ENCODE measurements at places on chromosomes 4 and X. TPM values are rescaled to one million over a fixed set of nuclear protein-coding genes. Genes with fewer than 3 reads are reported as not detected.

The MAGIX gene
- total RNA-seq, result 2.4 TPM

DNA sequence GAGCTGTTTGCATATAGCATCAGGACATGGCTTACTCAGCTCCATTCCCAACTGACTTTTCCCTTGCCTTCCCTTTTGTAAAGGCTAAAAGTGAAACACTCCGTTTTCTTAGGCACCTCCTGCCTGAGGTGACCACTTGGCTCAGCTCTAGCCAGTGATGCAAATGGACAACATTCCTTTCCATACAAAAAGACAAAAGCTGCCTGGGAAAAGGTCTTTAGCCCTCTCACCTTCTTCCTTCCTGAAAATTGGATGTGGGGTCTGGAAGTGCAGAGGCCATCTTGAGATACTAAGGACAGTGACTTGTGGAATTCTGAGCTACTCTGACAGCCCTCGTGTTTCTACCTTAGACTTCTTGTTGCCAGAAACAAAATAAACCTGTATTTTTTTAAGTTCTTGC lies 27.7 kb upstream of the SFRP2 start:
- no peak overlapping the region for H3K27ac ChIP-seq
- no peaks in the 10 kb centered on the region for H3K4me1 ChIP-seq
- no peak for DNase-seq
- peaks cover 11% of the 10 kb centered on the region for H3K27me3 ChIP-seq
- no peaks in the 10 kb centered on the region for H3K36me3 ChIP-seq

The DCX gene
- total RNA-seq, result 0.05 TPM

The GYG2 gene
- total RNA-seq, result 0.66 TPM

GRCh38 chr4:138961129-138961528 lies 54.5 kb upstream of the NOCT start:
- peak overlapping the region; percentile 41 for H3K27ac ChIP-seq
- H3K27me3 ChIP-seq, result no peaks in the 10 kb centered on the region
- H3K36me3 ChIP-seq, result no peaks in the 10 kb centered on the region
- no peak for DNase-seq
- H3K4me1 ChIP-seq, result no peaks in the 10 kb centered on the region

The LRCH2 gene
- 1.0 TPM for total RNA-seq

DNA sequence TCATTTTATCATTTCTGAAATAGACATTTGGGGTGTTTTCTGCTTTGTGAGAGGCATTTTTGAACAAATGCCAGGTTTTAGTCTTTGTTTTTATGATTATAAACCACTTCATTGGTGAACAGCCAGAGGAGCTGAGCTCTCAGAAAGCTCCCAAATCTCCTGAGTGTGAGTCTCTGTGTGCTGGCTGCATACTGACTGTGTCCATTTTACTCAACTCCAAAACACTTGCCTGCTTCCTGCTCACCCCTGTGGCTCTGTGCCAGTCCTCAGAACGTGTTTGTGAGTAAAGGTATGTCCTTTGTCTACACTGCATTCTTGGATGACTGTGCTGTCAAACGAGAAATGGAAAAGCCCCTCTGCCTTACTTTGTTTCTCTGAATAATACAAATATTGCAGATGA lies 5.4 kb upstream of the LRAT start:
- H3K4me3 ChIP-seq, result no peak overlapping the region
- peaks cover 48% of the 10 kb centered on the region for H3K27me3 ChIP-seq
- no peak overlapping the region for H3K27ac ChIP-seq
- no peak for DNase-seq
- H3K36me3 ChIP-seq, result no peaks in the 10 kb centered on the region

- no peaks in the 10 kb centered on the region for H3K27me3 ChIP-seq
- H3K4me1 ChIP-seq, result no peaks in the 10 kb centered on the region
- DNase-seq, result no peak
- no peak overlapping the region for H3K27ac ChIP-seq
Observed at GRCh38 chr4:137980641-137981040, 261.5 kb downstream of the SLC7A11 start.

DNA sequence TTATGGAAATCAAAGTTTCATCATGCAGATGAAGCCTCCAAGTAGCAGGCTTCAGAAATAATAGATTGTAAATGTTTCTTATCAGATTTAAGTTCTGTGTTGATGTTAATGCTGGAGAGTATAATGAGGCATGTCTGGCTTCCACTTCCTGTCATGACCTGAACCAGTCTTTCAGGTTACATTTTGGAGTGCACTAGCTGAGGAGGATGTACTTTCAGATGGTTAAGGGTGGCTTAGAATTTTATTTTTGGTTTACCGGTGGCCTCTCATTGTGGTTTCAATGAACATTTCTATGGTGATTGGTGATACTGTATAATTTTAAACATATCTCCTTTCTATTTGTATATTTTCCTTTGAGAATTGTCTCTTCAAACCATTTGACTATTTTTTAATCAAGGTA lies 890.4 kb downstream of the SH3BGRL start:
- no peak overlapping the region for H3K4me3 ChIP-seq
- no peaks in the 10 kb centered on the region for H3K4me1 ChIP-seq
- no peak overlapping the region for H3K27ac ChIP-seq

DNA sequence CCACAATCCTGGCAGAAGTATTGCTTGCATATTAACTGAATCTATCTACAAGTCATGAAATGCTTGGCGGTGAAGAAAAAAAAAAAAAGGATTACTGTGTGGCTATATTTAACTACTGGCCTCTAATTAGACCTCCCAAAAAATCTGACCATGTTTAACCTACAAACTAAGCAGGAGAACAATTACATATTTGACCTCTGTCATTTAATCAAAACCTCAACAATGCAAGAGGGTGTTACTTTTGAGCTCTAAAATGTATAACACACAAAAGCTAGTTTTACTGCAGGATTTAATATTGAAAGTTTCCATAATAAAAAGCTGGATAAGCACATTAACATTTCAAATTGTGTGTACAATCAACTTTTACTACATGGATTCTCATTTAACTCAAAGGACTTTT lies 1.5 kb downstream of the ITM2A start:
- no peaks in the 10 kb centered on the region for H3K4me1 ChIP-seq
- no peak for DNase-seq
- peak overlapping the region; percentile 80 for H3K27ac ChIP-seq
- H3K4me3 ChIP-seq, result peak overlapping the region; percentile 67
- H3K36me3 ChIP-seq, result no peaks in the 10 kb centered on the region

- no peaks in the 10 kb centered on the region for H3K36me3 ChIP-seq
- no peak overlapping the region for H3K27ac ChIP-seq
- H3K27me3 ChIP-seq, result no peaks in the 10 kb centered on the region
- DNase-seq, result no peak
- no peaks in the 10 kb centered on the region for H3K4me1 ChIP-seq
Observed at GRCh38 chrX:52553995-52554642, 37.3 kb upstream of the XAGE1B start.

- no peak overlapping the region for H3K4me3 ChIP-seq
- H3K27me3 ChIP-seq, result no peaks in the 10 kb centered on the region
- H3K4me1 ChIP-seq, result no peaks in the 10 kb centered on the region
- H3K27ac ChIP-seq, result peak overlapping the region; percentile 65
Observed at GRCh38 chr4:19748519-19749479, 502.9 kb upstream of the SLIT2 start.

The MAGEA2B gene
- total RNA-seq, result not detected

DNA sequence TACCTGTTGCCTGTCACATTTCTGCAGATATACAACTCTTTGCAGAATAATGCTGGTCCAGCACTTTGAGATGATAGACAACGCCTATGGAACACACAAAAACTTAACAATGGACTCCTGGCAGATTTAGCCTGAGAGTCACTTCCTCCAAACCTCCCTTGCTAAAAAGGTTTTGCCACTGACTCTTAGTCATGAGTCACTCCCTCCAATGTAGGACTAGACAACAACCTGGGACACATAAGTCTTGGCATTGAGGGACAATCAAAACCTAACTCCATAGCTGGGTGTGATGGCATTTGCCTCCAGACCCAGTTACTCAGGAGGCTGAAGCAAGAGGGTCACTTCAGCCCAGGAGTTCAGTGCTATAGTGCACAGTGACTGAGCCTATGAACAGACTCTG lies 22.0 kb upstream of the EIF4E start:
- H3K27me3 ChIP-seq, result no peaks in the 10 kb centered on the region
- H3K4me3 ChIP-seq, result no peak overlapping the region
- no peaks in the 10 kb centered on the region for H3K4me1 ChIP-seq
- H3K36me3 ChIP-seq, result no peaks in the 10 kb centered on the region
- no peak for DNase-seq
- no peak overlapping the region for H3K27ac ChIP-seq

- no peaks in the 10 kb centered on the region for H3K4me1 ChIP-seq
- H3K27ac ChIP-seq, result no peak overlapping the region
- no peak overlapping the region for H3K4me3 ChIP-seq
- H3K36me3 ChIP-seq, result no peaks in the 10 kb centered on the region
Observed at GRCh38 chrX:69046996-69047490, 118.2 kb downstream of the PJA1 start.

- no peak overlapping the region for H3K27ac ChIP-seq
- H3K4me1 ChIP-seq, result no peaks in the 10 kb centered on the region
- DNase-seq, result no peak
- H3K27me3 ChIP-seq, result no peaks in the 10 kb centered on the region
Observed at GRCh38 chr4:58679886-58680285, 1569.7 kb upstream of the IGFBP7 start.

The CT45A1 gene
- total RNA-seq, result not detected

DNA sequence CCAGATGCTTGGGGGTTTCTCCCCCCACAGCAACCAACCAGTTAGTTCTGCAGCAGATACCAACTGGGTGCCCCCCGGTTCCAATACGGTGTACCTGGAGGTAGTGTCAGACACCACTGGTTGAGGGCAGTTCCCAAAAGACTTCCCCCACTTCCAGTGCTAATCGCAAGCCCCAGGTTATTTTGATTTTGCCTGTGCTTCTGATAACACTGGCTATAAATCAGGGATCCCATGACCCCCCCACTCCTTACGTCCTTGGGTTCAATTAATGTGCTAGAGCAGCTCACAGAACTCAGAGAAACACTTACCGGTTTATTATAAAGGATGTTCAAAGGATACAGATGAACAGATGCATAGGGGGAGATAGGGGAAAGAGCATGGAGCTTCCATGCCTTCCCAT lies 5.5 kb downstream of the CLCN3 start:
- peak overlapping the region; percentile 62 for H3K27ac ChIP-seq
- H3K4me1 ChIP-seq, result peaks cover 87% of the 10 kb centered on the region
- no peak for DNase-seq
- H3K36me3 ChIP-seq, result peaks cover 3% of the 10 kb centered on the region

- H3K27ac ChIP-seq, result no peak overlapping the region
- H3K36me3 ChIP-seq, result no peaks in the 10 kb centered on the region
- no peak overlapping the region for H3K4me3 ChIP-seq
- DNase-seq, result no peak
- no peaks in the 10 kb centered on the region for H3K27me3 ChIP-seq
Observed at GRCh38 chr4:149247164-149247563, 568.5 kb downstream of the IQCM start.

GRCh38 chr4:69095301-69095731 lies 958 bp upstream of the UGT2B7 start:
- no peak overlapping the region for H3K4me3 ChIP-seq
- no peaks in the 10 kb centered on the region for H3K27me3 ChIP-seq
- no peak overlapping the region for H3K27ac ChIP-seq
- H3K36me3 ChIP-seq, result no peaks in the 10 kb centered on the region
- no peak for DNase-seq
- no peaks in the 10 kb centered on the region for H3K4me1 ChIP-seq

The CCKAR gene
- total RNA-seq, result not detected

- no peaks in the 10 kb centered on the region for H3K36me3 ChIP-seq
- peaks cover 7% of the 10 kb centered on the region for H3K27me3 ChIP-seq
- H3K4me3 ChIP-seq, result peak overlapping the region; percentile 17
- H3K4me1 ChIP-seq, result peaks cover 72% of the 10 kb centered on the region
Observed at GRCh38 chr4:89303177-89303576, 4.4 kb downstream of the GPRIN3 start.

- no peak overlapping the region for H3K4me3 ChIP-seq
- no peaks in the 10 kb centered on the region for H3K36me3 ChIP-seq
- no peaks in the 10 kb centered on the region for H3K27me3 ChIP-seq
- peaks cover 16% of the 10 kb centered on the region for H3K4me1 ChIP-seq
- H3K27ac ChIP-seq, result peak overlapping the region; percentile 13
Observed at GRCh38 chr4:126271292-126271691, 956.5 kb downstream of the FAT4 start.

GRCh38 chrX:142005532-142005931 lies 101.8 kb downstream of the MAGEC1 start:
- H3K27me3 ChIP-seq, result no peaks in the 10 kb centered on the region
- H3K4me1 ChIP-seq, result no peaks in the 10 kb centered on the region
- H3K27ac ChIP-seq, result no peak overlapping the region
- no peak overlapping the region for H3K4me3 ChIP-seq
- H3K36me3 ChIP-seq, result no peaks in the 10 kb centered on the region
